Stimulated activated CD4-positive, alpha-beta T cell treated with anti-CD3 and anti-CD28 coated beads, Interleukin-2, amount 100 ng/mL, for 48 hours (primary cell): ENCODE measurements at places on chromosomes 3 and 15.

DNA sequence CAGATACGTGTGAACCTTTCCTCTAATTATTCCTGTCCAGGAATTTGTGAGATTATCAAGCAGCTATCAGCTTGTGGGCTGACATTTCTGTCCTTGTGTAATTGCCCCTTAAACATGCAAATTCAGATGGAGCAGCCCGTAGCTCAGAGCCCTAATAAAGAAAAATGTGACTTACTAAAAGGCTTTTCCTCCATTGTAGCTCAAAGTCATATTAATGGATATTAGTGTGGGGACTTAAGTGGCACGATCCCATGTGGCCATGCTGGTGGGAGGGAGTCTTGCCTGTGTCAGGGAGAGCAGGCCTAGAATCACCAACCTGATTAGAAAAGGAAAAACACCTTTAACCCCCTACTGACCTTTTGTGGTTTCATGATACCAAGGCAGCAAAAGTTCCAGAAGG, 399.2 kb downstream of the LRTM1 start:
- no peak for DNase-seq

DNA sequence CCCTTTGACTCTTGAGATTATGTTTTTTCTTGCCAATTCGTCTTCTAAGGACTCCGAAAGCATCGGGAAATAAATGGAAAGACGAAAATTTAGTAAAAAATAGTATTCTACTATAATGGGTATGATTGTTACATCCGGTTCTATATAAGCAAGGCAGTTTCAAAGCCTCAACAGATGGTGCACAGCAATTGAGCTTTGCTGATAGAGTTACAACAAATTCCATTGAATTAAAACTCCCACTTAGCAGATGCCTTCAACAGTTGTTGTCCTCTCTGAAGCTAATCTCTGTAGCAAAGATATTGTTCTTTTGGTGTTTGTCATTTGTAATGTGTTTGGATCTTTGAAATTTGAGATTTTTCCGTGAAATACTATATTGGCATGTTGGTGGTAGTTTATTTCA, 16.1 kb upstream of the GHSR start:
- no peak for DNase-seq

- no peak for DNase-seq
Observed at GRCh38 chr15:60073466-60073840, 69.3 kb downstream of the FOXB1 start.

DNA sequence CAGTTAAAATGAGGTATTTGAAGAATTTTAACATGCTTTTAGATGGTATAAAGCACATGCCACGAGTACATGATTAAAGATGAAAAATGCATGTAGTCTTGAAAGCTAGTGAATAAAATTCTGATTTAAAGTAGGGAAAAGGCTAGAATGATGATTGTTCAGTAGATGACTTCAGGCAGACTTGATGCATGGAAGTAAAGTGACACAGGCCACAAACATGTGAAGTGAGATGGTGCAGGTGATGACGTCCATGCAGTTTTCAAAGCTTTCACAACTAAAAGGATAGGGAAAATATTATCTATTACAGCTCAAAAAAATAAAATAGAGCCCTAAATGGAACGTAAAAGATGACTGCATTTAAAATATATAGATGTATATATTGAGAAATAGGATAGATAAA, 140.9 kb downstream of the TFG start:
- DNase-seq: no peak

DNA sequence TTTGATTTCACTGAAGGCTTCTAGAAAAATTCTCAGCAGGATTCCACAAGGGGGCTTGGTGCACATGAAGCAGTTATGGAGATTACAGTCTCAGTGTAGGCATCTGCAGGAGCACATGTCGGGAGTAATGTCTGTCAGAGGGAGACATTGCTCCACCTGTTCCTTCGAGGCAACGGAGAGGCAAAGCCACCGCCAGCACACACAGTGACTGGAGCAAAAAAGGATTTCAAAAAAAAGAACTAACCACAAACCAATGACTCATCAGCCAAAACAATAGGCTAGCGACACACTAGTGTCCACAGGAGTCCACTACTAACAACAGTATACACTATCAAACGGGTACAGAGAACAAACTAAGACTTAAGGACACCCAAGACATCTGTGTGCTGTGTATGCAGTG, 68.9 kb downstream of the NPTN start:
- DNase-seq: no peak

GRCh38 chr3:191236646-191237045, 37.6 kb downstream of the OSTN start:
- DNase-seq: no peak

DNA sequence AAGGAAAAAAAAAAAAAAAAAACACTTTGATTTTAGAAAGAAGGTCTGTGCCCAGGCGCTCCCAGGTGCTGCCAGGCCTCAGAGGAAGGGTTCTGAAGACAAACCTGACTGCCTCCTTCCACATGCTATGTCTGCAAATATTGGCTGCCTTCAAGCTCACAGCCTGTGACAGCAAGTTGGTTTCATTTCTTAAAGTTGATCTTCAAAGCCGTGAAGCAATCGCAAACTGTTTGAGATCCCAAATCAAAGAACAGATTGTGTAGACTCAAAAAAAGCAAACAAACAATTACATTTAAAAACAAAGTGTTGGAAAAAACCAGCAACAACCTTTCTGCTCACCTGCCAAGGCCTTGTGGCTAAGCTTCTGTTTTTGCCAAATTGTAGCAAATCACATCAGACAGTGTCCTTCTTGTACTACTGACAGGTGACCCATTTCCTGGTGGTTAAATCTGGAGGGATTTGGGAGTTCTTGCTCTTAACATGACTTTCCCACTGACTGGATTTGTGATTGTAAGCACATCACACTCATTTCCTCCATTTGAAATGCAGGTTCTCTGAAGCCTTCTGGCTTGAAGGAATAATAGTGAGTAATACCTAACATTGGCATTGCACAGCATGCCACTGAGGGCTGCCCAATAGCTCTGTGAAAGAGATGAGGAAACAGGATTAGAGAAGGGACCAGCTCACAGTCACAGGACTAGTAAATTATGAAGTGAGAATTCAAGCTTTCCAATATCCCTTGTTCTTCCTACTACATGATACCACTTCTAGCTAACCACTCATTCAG, 502.4 kb downstream of the LPP start:
- no peak for DNase-seq

GRCh38 chr15:32668942-32669341, 27.4 kb downstream of the SCG5 start:
- no peak for DNase-seq

GRCh38 chr3:105836533-105836932, 32.3 kb downstream of the CBLB start:
- no peak for DNase-seq

DNA sequence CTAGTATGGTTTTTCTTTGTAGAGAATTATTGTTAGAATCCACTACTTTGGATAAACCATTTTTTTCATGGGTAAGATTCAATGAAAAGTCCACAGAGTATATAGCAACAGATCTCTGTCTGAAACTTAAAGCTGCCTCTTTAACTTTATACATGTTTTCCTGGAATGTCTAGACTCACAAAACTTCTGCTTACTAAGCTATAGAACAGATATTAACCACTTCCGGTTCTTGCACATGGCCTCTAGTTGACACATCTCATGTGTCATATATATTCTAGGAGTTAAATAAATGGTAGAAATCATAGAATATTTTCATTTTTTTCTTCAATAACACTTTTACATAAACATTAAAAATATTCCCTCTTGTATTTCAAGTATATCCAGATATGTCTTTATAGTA, 1693.9 kb downstream of the SI start:
- DNase-seq: no peak

GRCh38 chr3:135991621-135992020, 26.1 kb downstream of the PPP2R3A start:
- DNase-seq: no peak

- no peak for DNase-seq
Observed at GRCh38 chr3:17645074-17645698, 97.2 kb downstream of the TBC1D5 start.

DNA sequence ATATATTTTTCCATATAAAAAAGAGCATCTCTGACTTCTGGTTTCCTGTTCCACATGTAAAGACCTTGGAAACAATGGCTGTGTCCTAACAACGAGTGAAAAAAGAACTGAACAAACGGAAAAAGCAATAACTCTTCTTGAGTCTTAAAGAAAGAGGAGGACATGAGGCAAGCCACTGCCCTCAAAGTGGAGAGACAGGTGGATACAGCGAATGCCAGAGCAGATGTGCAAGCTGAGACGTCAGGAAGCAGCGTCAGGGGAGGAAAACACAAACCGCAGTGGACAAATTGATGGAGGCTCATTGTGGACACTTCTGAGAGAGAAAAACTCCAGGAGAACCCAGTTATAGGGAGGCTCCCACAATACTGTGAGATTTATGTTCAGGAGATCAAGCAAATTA, 208.0 kb upstream of the MME start:
- no peak for DNase-seq

GRCh38 chr3:34782871-34783270, 856.5 kb upstream of the ARPP21 start:
- no peak for DNase-seq

GRCh38 chr3:184505076-184505878, 56.3 kb upstream of the EPHB3 start:
- DNase-seq: no peak

DNA sequence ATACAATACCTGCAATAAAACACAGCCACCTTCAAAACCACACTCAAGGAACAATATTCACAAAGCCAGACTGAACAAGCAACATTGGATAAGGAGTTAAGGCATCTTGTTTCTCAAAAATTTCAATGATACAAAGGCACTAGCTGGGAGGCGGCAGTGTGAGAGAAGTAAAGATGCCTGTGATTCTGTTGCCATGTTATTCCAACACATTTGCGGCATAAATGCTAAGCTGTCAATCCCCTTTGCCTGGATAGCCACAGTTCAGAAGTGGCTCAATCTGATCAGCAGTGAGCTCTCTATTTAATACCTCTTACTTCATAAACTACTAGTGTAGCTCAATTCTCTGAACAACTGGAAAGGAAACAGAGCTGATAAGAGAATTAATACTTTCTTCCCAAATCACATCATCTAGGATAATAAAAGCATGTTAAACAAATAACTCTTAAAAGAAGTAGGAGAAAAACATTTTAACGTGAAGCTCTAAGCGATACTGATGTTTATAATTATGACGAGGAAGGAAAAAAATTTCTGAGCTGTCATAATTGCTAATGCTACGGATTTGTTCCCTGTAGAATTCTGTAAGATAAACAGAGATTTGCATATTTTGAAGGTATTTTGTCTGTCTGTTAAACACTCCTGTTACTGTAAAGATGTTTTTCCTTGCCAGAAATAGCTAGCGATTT, 358.4 kb downstream of the FOXP1 start:
- no peak for DNase-seq

GRCh38 chr3:75015280-75015679, 400.8 kb upstream of the CNTN3 start:
- no peak for DNase-seq

DNA sequence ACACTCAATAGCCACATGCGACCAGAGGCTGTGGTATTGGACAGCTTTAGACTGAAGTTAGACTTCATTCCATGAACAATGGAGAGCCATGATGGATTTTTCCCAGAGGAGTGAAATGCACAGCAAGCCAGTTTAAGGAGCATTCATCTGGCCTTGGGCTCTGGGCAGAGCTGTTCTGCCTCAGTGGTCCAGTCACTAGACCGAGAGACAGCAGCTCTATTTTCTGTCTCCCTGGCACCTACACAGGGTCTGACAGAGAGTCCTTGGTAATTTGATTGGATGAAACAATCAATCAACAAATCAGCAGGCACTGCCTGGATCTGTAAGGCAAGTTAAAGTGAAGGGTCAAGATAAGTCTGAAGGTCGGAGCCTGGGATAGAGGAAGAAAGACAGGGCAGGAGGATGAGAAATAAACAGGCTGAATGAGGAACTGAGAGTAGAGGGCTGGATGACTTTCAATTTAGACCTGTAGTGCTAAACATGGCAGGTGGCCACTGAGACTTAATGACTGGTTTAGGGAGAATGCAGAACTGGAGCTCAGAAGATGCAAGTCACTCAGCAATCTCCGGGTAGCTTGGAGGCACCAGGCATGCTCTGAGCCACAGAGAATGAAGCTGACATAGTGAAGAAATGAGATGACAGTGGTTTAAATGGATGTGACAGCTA, 98.5 kb upstream of the SLC25A36 start:
- no peak for DNase-seq
